ENCODE measurements at places on chromosomes 4 and X.

- no peak for DNase-seq
Measured at GRCh38 chrX:4622486-4623167, 909.2 kb upstream of the PRKX start.

- DNase-seq = no peak
Measured at GRCh38 chr4:57905965-57906364, 795.8 kb upstream of the IGFBP7 start.

DNA sequence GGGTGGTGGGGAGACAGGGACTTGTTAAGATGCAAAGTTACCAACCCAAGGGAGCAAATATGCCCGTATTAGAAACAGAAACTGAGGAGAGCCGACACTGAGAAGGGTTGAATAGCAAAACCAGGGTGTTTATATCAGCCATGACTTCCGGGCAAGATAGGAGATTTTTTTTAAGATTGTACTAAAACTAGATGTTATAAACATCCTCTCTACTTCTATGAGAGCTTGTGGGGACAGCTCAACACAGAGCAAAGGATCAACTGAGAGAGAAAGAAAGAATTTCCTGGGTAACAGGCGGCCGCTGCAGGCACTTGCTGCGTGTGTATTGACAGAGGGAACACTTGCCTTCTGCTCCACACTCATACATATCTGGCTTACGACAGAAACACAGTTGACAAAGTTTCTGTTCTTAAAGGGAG, 49.1 kb upstream of the FBXW7 start:
- no peak for DNase-seq

DNA sequence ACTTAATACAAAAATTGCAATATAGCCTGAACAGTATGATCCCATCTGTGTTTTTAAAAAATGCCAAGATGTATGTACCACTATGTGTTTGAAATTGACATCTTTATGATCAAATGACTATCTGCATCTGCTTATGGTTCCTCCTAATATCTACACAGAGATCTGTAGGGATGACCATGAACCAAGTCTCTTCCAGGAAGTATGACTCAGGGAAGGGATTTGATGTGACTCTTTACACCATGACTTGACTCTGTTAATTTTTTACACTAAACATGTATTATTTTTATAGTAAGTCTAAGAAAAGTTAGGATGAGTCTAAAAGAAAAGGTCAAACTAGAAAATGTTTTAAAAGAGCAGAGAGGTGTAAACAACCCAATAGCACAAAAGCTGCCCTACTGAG, 164.0 kb downstream of the SH3KBP1 start:
- no peak for DNase-seq

- DNase-seq = no peak
Measured at GRCh38 chr4:105586638-105587328, 34.4 kb downstream of the ARHGEF38 start.

- DNase-seq = no peak
Measured at GRCh38 chr4:878796-879728, 53.1 kb downstream of the GAK start.

GRCh38 chr4:25421816-25422525, 44.9 kb downstream of the ANAPC4 start:
- DNase-seq = no peak

DNA sequence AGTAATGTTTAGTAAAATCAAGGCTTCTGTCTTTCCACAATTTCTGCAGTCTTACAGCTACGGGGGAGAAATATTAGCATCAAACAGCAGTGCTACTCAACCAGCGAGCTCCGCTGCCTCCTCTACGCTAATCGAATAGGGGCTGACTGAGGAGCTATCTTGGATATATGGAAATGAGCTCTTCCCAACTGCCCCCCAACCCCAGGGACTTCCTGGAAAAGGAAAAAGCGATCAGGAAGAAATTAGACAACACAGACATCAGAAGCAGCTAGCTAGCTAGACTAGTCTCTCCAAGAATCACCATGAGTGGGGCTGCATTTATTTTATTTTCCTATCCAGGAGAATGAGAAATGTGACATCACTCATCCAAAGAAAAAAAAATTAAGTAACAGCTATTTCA, 7.6 kb downstream of the NKX6-1 start:
- no peak for DNase-seq

DNA sequence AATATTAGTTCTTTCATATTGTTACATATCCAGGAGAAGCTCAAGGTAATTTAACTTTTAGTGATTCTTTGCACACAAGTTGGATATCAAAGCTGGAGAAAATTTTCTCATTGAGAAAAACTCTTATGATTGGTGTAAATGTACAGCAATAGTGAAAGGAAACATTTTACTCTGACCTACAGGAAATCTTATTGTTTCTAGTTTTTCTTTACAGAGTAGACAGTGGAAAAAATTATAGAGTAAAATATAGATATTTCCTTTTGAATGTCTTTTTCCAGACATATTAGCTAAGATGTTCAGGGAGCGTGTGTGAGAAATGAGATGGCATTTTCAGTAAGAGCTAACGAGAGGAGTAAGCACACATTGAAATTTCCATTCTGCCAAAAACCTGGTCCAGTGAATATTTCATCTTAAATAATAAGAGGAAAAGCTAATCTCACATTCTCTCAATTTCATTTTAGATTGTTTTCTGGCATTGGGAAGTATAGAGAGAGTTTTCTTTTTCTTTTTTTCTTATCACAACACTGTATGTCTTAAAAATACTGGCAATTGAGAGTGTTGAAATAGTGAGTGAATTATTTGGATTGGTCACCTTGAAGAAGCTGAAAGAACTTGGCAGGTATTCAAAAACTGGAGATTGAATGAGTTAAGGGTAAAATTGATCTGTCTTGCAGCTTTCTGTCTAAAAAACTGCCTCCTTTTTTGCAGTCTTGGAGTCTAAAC, 15.6 kb upstream of the ATP8A1 start:
- DNase-seq = no peak

DNA sequence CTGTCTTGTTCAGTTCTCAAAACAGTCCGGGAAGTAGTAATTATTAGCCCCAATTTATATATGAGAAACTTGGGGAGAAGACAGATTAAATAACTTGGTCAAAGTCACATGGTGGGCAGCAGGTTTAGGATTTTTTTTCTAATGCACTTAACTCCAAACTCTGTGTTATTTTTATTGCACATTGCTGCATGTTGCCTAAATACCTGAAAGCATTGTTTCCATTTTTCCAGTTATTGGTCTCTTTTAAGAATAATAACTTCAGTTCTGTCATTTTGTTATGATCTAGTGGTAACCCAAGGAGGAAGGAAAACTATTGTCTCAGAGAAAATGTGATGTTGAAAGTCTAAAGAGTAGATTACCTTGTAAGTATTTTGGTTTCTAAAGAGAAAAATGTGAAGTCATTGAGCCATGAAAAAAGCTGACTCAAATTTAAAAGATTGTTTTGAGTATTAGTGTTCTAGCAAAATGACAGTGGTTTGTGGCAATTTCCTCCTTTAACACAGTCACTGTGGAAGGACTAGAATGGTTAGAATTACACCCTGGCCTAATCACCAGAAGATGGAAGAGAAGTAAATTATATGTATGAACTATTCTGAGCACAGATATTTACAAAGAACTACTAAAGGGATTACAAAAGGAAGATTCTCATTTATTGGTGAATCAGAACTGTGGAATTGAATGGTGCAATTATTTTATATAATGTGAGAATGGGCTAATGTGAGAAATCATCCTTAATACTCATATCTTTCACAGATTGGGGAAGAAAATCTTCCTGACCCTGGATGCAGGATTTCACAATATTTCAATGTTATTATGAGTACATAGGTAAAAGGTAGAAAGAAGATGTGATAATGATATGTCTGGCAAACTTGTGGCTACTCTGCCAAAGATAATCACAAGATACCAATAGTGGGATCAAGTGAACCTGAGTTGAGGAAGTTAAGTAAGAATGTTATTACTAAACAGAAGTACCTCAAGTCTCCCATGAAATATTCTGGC, 21.7 kb upstream of the CXCL8 start:
- DNase-seq = no peak

GRCh38 chrX:77415161-77415560, 32.0 kb upstream of the FGF16 start:
- DNase-seq = no peak

GRCh38 chr4:10747186-10747585, 62.6 kb upstream of the CLNK start:
- DNase-seq = no peak

DNA sequence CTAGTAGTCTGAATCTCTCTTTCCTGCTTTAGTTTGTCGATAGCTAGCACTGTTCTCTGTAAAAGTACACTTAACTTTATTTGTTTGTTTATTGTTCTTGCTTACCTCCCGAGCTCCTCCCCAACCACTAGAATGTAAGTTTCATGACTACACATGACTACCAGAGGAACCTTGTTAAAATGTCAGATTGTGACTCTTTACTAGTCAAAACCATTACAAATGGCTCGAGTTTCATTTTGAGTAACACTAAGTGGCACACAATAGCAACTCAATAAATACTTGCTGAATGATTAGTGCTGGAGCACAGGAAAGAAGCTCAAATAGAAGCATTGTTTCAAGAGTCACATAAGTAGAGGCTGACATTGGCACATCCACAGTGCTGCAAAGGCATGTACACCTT, 116.1 kb downstream of the MAPK10 start:
- DNase-seq = no peak

Data from cardiac septum (tissue), 1 donor.